ENCODE measurements at places on chromosomes 5 and 9.

DNA sequence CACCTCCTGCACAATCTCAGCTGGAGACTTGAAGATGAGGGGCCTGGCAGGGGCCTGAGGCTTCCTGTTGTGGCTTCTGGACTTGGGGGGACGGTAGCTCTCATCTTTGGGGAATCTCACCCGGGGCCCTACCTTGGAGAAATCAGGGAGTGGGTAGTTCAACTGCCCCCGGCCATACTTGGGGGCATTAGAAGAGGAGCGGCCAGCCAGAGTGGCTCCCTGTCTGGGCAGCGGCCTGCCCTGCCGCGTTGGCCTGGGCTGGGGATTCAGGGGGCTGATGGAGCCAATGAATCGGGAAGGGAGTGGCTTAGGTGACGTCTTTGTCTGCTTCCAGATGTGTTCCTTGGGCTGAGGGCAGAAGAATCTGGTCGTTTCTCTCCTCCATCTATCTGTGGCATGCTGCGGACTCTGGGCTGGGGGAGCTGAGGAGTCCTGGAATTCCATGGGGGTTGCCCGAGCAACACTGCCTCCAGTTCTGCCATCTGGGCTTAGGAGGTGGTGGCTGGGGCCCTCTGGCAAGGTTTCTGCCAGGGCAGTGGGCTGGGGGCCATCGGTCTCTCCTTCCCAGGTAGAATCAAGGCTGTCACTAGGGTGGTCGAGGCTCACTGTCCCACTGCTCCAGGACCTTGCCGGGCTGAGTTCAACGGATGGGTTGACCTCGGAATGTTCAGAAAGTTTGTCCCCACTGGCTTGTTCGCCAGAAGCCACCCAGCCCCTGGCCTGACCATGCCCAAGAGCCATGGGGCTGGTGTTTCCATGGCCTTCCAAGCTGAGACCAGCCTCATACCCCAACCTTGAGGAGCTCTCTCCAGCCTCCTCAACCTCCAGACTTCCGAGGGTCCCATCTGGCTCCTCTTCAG is 11.0 kb downstream of the AKNA start:
- no peak for DNase-seq

GRCh38 chr9:82722051-82722450 is 340.9 kb downstream of the RASEF start:
- DNase-seq = no peak

GRCh38 chr9:113609562-113610318 is 146.2 kb downstream of the RGS3 start:
- no peak for DNase-seq

GRCh38 chr9:126298063-126298801 is 28.4 kb upstream of the MVB12B start:
- DNase-seq = no peak

DNA sequence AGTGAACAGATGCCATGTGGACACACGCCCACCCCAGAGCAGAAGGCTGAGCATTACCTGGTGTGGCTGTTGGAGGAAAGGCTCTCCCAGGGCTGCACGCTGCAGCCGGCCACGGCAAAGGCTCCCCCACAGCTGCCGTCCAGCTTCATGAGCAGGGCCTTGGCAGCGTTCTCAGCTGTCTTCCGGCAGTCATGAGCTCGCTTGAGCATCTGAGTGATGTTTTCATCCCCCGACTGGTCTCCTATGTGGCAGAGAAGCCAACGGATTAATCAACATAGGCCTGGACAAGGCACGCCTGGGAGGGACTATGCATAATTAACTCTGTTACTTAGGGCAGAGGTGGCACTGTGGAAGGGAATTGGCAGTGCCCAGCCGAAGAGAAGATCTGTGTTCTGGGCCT is 87.3 kb downstream of the DCP2 start:
- no peak for DNase-seq

GRCh38 chr9:117363006-117363405 is 51.9 kb downstream of the ASTN2 start:
- no peak for DNase-seq

DNA sequence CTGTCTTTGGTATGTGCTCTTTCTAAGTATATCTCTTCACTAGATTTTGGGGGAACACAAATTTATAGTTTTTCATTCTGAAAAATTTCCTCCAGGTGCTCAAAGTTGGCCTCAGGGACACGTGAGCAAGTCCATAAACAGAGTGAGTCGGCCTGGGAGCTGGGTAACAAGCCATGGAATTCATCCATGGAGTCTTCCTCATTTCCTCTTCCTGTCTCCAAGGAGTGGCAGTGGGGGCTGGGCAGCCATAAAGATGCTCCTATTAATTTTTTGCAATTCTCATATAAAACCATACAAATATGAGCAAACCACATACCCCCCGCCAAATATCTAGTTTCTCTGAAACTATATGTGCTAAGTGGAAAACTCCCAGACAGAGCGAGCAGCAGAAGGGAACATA is 136.6 kb upstream of the OTULINL start:
- peak; percentile 37 for DNase-seq

- no peak for DNase-seq
Observed at GRCh38 chr5:136228136-136228757, 35.3 kb upstream of the SMIM32 start.

Measured in iris pigment epithelial cell (primary cell).